ENCODE measurements at places on chromosomes 7 and 10. TPM values are rescaled to one million over a fixed set of nuclear protein-coding genes. Genes with fewer than 3 reads are reported as not detected.

GRCh38 chr7:26307226-26307625, 15.6 kb downstream of the SNX10 start:
- DNase-seq = no peak

DNA sequence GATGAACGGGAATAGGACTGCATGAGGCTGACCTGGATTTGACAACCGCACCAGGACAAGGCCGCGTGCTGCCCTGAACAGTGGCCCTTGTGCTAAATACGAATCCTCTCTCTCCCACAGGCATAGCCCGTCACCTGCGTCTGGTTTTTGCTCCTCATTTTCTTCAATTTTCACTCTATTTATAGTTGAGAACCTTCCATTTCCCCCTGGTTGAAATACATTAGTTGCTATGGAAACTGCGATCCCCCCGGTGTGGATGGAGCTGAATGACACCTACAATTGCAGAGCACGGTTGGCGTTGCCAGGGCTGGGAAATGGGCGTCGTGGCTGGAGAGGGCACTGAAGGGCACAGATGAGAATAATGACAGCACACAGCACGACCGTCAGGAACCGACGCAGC, 158.6 kb upstream of the PITRM1 start:
- DNase-seq = no peak

DNA sequence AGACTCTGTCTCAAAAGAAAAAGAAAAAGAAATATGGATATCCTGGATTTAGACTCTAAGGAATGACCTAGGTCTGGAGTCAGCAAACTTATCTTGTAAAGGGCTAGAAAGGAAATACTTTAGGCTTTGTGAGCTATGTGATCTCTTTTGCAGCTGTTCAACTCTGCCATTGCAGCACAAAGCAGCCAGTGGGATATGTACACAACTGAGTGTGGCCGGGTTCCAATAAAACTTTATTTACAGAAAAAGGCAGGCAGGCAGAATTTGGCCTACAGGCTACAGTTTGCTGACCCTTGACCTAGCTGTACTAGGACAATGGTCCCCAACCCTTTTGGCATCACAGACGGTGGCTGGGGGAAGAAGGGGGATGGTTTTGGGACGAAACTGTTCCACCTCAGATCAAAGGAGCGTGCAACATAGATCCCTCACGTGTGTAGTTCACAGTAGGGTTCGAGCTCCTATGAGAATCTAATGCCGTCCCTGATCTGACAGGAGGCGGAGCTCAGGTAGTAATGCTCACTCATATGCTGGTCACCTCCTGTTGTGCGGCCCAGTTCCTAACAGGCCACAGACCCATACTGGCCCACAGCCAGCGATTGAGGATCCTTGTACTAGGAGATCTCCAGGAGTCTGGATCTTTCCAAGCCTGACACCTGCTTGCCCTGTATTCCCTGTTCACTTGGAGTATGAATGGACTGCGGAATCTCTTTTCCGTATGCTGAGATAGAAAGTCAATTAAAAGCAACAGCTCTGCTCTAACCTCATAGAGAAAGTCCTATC, 63.0 kb downstream of the CUL1 start:
- no peak for DNase-seq

- peak; percentile 0 for DNase-seq
These were observed 644.4 kb downstream of the GRM8 start for GRCh38 chr7:126608339-126608776.

GRCh38 chr10:86446440-86446839, 75.2 kb downstream of the WAPL start:
- DNase-seq = no peak

GRCh38 chr10:123552760-123553554, 113.2 kb upstream of the GPR26 start:
- DNase-seq = no peak

GRCh38 chr10:70258216-70258615, 25.0 kb upstream of the PPA1 start:
- DNase-seq = no peak

DNA sequence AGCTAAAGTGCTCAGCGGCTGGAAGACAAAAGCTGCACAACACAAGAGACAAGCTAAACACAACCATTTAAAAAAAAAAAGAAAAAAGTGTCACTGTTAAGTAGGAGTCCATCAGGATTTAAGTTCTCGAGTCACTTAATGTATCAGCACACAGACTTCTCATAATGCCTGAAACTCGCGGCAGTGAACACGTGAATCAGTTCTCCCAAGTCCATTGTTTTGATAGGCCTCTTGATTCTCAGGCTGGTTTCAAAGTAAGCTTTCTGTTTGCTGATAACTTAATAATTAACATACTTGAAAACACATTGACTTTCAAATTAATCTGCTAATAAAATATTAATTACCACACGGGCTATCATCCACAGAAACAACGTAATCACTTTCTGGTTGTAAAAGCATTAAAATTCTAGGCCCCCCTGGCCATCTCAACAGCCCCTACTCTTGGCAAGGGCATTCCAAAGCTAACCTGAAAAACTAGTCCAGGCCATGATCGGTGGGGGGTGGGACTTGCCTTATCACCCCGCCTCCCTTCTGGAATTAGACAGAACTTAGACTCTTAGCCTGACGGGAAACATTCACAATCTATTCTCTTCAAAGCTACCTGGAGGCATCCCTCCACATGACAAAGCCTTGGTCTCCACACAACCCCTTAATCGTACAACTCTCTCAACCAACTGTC, 129.0 kb downstream of the DIP2C start:
- no peak for DNase-seq

DNA sequence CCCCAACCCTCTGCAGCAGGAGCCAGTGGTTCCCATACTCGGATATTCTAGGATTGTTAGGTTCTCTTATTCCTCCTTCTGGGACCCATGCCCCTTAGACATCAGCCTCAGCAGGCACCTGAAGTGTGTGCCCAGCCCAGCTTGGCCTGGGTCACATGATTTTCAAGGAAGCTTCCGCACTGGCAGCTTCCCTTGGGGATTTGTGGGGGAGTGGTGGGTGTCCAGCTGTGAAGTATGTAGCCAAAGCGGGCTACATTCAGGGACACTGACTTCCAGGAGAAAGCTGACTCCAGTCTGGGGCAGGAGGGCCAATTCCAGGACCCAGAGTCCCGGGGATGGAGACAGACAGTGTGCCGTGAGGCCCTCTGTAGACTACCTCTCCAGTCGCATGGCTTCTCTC, 1.3 kb downstream of the LDB1 start:
- DNase-seq = no peak

GRCh38 chr10:48363617-48364355, 57.3 kb downstream of the MAPK8 start:
- DNase-seq = no peak

GRCh38 chr10:132375795-132376297, 21.2 kb upstream of the PWWP2B start:
- DNase-seq = no peak

- DNase-seq = no peak
These were observed 14.0 kb downstream of the ITGB1 start for GRCh38 chr10:32943854-32944661.

GRCh38 chr7:139743967-139744767, 33.6 kb downstream of the HIPK2 start:
- DNase-seq = no peak

DNA sequence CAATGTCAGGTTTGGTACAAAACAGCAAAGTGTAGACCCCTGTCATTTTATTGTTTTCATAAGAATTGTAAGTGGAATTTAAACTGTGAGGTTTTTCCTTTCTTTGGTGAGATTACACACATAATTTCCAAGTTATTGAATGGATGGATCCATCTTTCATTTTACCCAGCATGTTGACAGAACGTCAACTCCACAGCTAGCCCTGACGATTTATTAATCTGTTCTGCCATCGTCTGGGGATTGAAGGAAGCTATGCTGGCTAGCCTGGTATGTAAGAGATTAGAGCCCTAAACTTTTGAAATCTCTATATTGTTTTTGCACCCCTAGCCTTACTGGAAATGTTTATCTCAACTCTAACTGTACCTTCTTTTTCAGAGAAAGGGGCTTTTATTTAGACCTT, 8.6 kb downstream of the WNT16 start:
- no peak for DNase-seq

GRCh38 chr10:86049442-86049841, 317.2 kb downstream of the GRID1 start:
- DNase-seq = no peak

DNA sequence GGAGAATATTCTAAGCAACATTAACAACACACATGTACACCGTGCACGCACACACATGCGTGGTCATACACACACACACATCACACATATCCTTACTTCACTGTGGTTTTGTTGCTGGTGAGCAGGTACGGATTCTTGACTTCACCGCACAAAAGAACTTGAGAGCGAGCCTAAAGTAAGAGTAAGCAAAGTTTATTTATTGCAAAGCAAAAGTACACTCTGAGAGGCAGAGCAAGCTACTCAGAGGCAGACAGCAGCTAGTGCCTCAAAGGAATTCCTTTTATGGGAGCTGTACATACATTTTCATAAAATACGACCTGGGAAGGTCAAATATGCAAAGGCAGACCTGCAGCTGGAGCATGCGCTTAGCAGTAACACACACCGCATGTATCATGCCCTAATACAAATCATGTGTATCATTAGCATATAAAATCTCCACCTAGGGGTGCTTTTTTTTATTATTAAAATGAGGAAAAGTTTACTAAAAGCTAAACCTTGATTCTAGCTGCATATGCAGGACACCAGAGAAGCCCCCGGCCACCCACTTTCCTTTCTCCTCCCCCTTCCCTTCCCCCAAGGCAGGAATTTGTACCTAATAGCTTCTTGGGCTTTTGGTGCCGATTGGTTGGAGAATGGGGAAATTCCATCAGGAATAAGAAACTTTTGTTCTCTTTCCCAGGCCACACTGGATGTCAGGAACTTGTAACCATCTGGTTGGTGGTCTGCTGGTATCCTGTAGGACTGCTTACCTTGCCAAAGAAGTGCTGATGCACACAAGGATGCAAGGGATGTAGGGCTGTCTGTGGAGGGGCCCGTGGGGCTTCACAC, 16.5 kb upstream of the GPR37 start:
- DNase-seq = no peak

DNA sequence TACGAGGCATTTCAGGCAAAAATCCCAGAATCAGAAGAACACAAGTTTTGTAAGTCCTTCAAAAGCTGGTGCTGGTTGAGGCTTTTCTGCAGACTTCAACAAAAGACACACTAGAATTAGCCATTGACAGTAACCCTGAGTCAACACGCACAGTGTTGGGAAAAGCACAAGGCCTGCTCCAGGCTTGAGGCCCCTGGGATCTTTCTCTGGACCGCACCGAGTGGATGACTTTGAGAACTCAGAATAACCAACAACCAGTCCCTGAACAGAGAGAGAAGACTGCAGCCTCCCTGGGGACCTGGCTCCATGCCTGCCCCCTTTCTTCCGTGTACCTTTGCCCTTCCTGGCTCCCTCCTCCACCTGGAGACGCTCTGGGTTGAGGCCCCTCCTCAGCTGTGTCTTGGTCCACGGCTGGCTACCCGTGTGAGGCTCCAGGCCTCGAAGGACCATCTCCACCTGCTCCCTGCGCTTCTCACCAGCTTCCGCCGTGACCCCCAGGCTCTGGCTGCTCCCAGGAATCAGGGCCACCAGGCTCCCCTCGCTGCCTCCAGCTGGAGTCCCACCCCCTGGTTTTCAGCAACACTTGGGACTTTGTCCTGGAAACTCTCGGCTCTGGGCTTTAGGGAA, 28.4 kb downstream of the DIP2C start:
- no peak for DNase-seq

- no peak for DNase-seq
These were observed 584 bp upstream of the GARS1 start for GRCh38 chr7:30594048-30594539.

DNA sequence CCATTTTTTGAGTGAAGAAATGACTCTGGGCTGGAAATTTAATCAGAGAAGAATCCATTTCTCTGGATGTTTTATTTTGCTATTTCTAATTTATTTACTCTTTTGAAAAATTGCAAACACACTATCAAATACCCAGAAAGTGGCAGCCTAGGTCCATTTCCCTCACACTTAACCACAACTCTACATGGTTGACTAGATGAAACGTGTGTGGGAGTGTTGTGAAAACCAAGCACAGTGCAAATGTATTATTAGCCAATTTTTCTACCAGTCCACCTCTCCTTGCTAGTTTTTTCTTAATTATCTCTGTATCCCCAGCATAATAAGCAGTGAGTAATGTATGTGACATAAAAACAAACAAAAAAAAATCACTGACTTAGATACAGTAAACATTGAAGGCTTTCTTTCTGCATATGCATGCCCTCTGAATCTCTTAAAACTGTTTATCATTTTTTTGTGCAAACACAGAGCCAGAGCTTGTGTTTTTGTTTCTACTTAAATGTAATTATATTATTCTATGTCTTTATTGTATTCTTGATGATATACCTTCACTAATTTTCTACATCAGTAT, 30.9 kb downstream of the SCIN start:
- no peak for DNase-seq

DNA sequence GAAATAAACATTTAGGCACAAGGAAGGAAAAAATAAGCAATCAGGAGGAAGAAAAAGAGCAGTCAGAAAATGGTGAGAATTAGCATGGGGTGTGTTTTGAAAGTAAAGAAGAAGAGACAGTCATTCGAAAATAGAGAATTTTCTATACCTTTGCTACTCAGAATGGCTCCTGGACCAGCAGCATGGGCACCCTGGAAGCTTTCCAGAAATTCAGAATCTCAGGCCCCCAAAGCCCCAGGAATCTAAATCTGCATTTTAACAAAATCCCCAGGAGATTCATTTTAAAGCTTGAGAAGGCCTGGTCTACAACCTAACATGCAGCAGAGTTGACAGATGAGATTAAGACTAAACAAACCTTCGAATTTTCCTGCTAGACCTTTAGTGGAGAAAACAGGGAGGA, 131.2 kb upstream of the HDAC9 start:
- DNase-seq = no peak

DNA sequence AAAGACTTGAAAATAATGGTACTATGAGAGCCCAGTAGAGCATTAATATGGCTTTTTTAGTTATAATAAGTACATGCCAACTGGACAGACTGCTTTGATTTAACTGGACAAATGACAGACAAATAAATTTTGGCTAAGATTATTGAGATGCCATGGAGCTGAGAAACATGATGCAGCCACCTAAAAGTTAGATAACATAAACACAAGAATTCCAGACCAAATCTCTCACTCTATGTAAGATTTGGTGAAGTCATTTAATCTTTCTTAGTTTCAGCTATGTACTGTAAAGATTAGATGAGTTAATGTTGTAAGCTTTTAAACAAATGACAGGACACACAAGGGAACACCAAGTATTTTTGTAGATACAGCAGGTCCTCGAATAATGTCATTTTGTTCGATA, 118.2 kb downstream of the CACNA2D1 start:
- no peak for DNase-seq

GRCh38 chr7:45975847-45976484, 54.9 kb upstream of the IGFBP3 start:
- DNase-seq = no peak

Gene VSTM4
- total RNA-seq = 0.27 TPM

Gene DCLRE1C
- 12.9 TPM for total RNA-seq

Gene AKR1B15
- not detected for total RNA-seq

Gene FAM25C
- not detected for total RNA-seq

Gene RTKN2
- 0.27 TPM for total RNA-seq

Gene ACBD7
- total RNA-seq = 0.81 TPM

Gene MCM10
- 2.2 TPM for total RNA-seq

Gene CCZ1B
- total RNA-seq = 15.1 TPM

Gene NRF1
- total RNA-seq = 23.7 TPM

Gene ZNF487
- 9.7 TPM for total RNA-seq

Gene NOLC1
- total RNA-seq = 27.5 TPM

Gene PNLIPRP3
- not detected for total RNA-seq

Gene CPA1
- not detected for total RNA-seq

Gene KIAA1549
- 5.1 TPM for total RNA-seq

Gene PWWP2B
- total RNA-seq = 36.6 TPM

Gene LANCL2
- 17.0 TPM for total RNA-seq

Gene ITIH2
- not detected for total RNA-seq

Gene KCNK18
- total RNA-seq = not detected
